ENCODE measurements at places on chromosomes 6 and 20. TPM values are rescaled to one million over a fixed set of nuclear protein-coding genes. Genes with fewer than 3 reads are reported as not detected.

DNA sequence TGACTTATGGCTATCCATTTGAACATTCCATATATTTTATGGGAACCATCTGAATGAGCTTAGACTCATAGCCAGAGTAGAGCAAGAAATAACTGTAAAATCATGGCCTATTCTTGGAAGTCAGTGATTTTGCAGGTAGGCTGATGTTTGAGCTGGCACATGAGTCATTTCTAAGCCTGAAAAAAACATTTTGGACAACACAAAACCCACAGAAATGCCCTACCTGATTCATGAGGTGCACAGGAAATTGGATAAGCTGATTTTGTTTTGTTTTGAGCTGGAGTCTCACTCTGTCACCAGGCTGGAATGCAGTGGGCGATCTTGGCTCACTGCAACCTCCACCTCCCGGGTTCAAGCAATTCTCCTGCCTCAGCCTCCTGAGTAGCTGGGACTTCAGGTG is 443.0 kb downstream of the PKHD1 start:
- DNase-seq = no peak

Gene HLA-DQB1
- 0.68 TPM for total RNA-seq

Gene TMEM74B
- total RNA-seq = 1.2 TPM

DNA sequence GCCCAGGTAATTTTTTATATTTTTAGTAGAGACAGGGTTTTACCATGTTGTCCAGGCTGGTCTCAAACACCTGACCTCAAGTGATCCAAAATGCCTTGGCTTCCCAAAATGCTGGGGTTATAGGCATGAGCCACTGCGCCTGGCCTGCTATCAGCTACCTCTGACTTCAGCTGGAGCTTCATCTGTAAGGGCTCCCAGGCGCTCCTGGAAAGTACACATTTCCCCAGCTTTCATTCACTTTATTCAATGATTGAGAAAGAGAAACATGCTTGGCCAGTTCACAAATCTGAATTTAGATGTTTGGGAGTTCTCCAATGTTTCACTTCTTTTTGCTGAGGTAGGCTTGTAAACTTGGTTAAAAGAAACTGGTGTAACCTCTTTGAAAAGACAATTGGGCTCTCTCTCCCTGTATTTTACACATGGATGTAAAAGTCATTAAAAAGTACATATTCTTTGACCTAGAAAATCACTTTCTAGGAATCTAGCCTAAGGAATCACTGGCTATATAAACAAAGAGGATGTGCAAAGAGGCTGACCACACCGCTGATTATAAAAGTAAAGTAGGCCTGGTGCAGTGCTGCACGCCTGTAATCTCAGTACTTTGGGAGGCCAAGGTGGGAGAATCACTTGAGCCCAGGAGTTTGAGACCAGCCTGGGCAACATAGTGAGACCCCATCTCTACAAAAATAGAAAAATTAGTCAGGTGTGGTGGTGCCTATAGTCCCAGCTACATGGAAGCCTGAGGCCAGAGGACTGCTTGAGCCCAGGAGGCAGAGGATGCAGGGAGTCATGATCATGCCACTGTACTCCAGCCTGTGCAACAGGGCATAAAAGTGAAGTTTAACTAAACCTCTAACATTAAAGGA is 128.9 kb downstream of the BACH2 start:
- DNase-seq = no peak

DNA sequence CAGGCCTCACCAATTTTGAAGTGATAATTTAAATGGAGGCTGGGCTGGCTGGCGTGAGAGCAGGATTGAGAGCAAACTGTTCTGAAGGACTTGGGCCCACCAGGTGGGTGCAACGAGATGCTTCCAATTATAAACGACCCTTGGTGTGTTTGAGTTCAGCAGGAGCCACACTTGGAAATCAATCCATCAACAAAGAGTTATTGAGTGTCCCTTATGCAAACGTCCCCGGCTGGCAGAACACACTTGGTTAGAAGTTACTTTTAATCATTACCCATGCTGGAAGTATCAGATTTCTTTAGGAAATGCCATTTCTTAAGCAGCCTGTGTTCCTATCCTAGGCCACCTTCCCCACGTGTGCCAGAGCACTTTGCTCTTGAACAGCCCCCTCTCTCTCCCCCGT is 37.8 kb upstream of the ZNF831 start:
- no peak for DNase-seq

- peak; percentile 87 for DNase-seq
These were observed 92.7 kb upstream of the GLP1R start for GRCh38 chr6:38955861-38956260.

- DNase-seq = no peak
These were observed 2.0 kb upstream of the PLCG1 start for GRCh38 chr20:41135187-41135887.

Gene NKX2-2
- not detected for total RNA-seq

- no peak for DNase-seq
These were observed 20.5 kb upstream of the LTV1 start for GRCh38 chr6:143822584-143823024.

- no peak for DNase-seq
These were observed 97.8 kb downstream of the JARID2 start for GRCh38 chr6:15343490-15344191.

DNA sequence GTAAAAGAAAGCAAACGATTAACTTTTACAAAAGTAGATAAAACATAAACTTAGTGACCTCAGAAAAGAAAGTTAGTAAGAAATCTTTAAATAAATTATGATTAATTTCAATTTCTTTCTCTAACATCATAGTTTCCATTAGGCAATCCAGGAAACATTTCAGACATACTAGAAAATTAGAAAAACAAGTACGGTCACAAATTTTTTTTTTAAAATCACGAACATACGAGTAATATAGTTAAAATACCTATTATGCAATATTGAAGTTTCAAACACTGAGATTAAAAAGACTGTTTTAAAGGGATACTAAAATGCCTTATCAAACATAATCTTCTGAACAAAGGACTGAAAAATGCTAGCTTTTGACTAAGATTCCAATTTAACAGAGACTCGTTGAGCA is 26.2 kb downstream of the NOL7 start:
- no peak for DNase-seq

- DNase-seq = peak; percentile 68
These were observed 1.1 kb upstream of the SAMD5 start for GRCh38 chr6:147507162-147508041.

Gene HTR1E
- not detected for total RNA-seq

GRCh38 chr6:1832358-1832757 is 222.6 kb downstream of the FOXC1 start:
- DNase-seq = no peak

Gene RHAG
- 0.38 TPM for total RNA-seq

Gene MED23
- 9.4 TPM for total RNA-seq

- no peak for DNase-seq
These were observed 6.1 kb downstream of the NFATC2 start for GRCh38 chr20:51536116-51537069.
